Activated T-cell treated with anti-CD3 and anti-CD28 coated beads, Interleukin-2, amount 50 U/mL, for 72 hours (primary cell): ENCODE measurements at places on chromosomes 12 and 14.

GRCh38 chr12:130482448-130482847 lies 144.8 kb downstream of the PIWIL1 start:
- DNase-seq = no peak

DNA sequence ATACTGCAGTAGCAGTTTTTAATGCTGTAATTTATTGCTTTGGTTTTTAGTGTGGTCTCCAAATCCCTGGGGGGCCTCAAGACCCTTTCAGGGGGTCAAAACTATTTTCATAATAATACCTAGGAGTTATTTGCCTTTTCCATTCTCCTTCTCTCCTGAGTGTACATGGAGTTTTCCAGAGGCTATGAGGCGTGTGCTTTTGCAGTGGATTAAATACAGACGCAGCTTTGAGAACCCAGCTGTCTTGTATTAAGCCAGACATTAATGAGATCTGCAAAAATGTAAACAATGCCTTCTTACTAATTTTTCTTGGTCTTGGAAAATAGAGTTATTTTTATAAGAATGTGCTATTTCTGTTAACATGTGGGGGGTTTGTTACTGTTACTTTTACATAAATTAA lies 68.6 kb downstream of the SLC25A47 start:
- no peak for DNase-seq

GRCh38 chr14:104552738-104553125 lies 26.8 kb upstream of the C14orf180 start:
- DNase-seq = no peak

DNA sequence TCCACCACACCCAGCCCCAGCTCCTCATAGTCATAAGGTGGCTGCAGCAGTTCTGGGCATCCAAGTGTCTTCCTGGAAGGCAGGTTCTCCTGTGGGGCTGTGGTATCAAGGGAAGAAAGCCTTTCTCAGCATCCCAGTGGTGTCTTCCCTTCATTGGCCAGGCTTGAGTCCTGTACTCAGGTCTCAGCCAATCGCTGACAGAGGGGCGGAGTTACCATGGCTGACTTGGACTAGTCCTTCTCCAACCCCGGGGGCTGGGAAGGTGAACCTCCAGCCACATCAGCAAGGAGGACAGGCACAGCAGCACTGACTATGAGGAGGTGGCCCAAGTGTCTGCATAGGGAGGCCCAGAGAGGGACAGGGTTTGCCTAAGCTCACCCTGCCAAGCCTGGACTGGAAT lies 64.0 kb upstream of the SLC24A4 start:
- no peak for DNase-seq

GRCh38 chr14:103516426-103517173 lies 6.0 kb downstream of the CKB start:
- DNase-seq = no peak

DNA sequence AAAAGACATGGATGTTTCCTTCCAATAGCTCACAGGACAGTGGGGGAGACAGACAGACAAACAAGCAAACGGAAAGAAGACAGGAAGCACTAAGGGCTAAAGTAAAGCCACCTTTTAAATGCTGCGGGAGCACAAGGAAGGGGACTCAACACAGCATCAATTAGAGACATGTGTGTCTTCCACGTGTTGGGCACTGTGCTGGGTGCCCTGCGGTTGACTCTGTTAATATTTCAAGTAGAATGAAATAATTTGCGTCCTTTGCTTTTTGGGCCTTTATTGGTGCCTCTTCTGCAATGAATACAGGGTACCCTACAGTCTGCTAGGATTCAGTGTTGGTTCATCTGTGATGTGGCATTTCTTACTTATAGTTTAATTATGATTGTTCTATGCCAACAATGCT lies 90.9 kb upstream of the CPM start:
- no peak for DNase-seq
